ENCODE measurements at places on chromosomes 1 and 21.

- DNase-seq: no peak
Observed at GRCh38 chr1:15222653-15223303, 24.2 kb upstream of the FHAD1 start.

DNA sequence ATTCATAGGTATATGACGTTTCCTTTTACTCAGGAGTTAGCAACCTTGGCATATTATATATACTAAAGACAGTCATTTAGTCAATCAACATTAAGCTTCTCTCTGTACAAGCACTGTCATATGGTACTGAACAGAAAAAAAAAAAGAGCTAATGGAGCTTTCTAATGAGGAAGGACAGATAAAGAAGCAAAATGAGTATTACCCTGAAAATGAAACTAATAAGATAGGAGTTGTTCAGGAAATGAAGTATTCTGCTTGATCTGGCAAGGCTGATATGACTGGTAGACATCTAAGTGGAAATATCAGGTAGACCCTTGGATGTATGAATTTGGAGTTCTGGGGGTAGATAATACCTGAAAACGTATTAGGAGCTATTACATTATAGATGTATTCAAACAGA lies 4.3 kb upstream of the IKBKE start:
- no peak for DNase-seq

GRCh38 chr1:156826630-156827029 lies 10.0 kb upstream of the SH2D2A start:
- no peak for DNase-seq

DNA sequence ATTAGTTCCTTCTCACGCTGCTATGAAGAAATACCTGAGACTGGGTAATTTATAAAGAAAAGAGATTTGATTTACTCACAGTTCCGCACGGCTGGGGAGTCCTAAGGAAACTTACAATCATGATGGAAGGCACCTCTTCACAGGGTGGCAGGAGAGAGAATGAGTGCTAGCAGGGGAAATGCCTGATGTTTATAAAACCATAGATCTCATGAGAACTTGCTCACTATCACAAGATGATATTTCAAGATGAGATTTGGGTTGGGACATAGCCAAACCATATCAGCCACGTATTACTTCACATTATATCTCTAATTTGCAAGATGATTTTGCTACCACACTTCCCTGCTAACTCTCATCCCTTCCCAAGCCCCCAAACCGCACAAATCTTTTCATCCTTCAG lies 9.1 kb downstream of the MNDA start:
- no peak for DNase-seq

GRCh38 chr1:190277107-190277506 lies 200.6 kb downstream of the BRINP3 start:
- no peak for DNase-seq

DNA sequence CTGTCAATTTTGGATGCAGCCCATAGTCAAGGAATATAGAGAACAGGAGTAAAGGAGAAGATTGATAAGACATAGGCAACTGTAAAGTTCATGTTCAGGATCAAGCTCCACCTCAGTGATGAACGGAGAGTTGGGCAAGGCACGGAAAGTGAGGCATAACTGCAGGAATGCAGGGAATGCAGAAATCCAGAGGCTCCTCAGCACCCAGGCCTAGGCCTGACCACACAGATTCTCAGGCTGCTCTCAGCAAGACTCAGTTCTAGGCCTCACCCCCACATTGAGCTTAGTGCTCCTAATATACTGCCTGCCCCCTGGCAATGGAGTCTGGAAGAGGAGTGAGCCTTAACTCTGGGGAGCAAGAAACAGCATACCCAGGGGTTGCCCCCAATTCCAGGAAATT lies 36.3 kb upstream of the S1PR1 start:
- no peak for DNase-seq

DNA sequence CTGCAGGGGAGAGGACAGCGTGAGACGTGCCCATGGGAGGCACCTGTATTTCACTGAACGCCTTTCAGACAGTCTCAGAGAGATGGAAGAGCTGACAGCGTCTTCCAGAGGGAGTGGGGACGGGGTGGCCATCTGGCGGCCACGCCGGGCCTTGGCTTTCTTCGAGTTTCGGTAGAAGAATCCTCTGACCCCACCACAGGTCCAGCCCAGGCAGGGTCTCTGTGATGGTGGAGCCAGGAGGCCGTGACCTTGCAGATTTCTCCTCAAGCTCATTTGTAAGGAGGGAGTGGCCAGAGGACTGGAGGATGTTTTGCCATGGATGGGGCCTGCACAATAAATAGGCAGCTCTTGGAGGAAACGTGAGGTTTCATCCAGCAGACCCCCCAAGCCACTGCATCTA lies 47.6 kb upstream of the ADARB1 start:
- peak; percentile 64 for DNase-seq

- DNase-seq: no peak
Observed at GRCh38 chr1:35111106-35111505, 31.9 kb downstream of the ZMYM1 start.

GRCh38 chr1:44851308-44851707 lies 8.3 kb upstream of the PTCH2 start:
- no peak for DNase-seq

DNA sequence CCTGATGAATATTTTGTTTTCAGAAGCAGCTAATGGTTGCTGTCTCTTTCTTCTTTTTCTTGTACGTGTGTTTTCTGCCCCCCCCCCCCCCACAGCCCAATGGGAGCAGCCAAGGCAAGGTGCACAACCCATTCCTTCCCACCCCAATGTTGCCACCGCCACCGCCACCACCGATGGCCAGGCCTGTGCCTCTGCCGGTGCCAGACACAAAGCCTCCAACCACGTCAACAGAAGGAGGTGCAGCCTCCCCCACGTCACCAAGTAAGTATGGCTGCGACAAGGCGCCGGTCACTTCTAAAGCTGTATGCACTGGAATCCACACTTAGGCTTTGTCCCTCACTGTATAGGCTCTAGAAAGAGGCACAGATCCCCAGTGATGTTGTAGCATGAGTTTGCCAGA lies 318.5 kb downstream of the TM2D1 start:
- DNase-seq: no peak

GRCh38 chr1:215055281-215055935 lies 27.1 kb upstream of the KCNK2 start:
- no peak for DNase-seq

- DNase-seq: no peak
Observed at GRCh38 chr1:219391297-219391696, 217.6 kb downstream of the LYPLAL1 start.

DNA sequence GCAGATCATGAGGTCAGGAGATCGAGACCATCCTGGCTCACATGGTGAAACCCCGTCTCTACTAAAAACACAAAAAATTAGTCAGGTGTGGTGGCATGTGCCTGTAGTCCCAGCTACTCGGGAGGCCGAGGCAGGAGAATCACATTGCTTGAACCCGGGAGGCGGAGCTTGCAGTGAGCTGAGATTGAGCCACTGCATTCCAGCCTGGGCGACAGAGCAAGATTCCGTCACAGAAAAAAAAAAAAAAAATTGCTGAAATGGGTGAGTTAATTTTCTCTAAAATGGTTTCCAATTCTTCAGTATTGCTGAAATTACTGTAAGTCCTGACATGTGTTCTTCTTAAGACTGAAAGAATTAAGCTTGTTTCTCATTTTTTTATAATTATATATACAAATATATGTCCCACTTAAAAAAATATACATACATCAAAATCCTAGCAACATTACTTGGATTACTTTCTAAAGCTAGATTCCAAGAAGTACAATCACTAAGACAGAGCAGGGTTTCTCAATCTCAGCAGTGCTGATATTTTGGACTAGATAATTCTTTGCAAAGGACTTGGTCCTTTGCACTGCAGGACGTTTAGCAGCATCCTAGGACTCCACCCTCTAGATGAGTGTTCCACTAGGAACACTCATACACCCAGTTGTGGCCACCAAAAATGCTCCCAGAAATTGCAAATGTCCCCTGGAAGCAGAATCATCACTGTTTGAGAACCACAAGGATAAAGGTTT lies 24.8 kb downstream of the ZNHIT6 start:
- DNase-seq: no peak

GRCh38 chr1:163509114-163509513 lies 187.4 kb downstream of the NUF2 start:
- DNase-seq: no peak

GRCh38 chr1:70091811-70092210 lies 113.6 kb downstream of the LRRC40 start:
- DNase-seq: no peak

- DNase-seq: no peak
Observed at GRCh38 chr1:89631816-89632656, 884 bp upstream of the LRRC8C start.

DNA sequence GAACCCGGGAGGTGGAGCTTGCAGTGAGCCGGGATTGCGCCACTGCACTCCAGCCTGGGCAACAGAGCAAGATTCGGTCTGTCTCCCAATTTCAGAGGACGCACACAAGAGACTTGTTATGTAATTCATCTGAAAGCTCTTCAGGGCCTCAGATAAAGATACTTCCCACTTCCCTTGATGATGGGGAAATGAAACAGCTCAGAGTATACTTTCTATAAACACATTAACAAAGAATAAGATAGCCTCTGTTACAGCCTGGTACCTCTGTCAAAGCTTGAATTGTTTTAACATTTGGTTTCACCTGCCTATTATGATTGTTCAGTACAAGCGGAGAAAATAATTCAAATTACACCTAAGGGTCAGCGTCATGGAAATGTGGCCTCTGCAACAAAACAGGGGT lies 622.9 kb upstream of the ADGRL4 start:
- no peak for DNase-seq

GRCh38 chr1:29832936-29833335 lies 596.6 kb downstream of the PTPRU start:
- peak; percentile 39 for DNase-seq

DNA sequence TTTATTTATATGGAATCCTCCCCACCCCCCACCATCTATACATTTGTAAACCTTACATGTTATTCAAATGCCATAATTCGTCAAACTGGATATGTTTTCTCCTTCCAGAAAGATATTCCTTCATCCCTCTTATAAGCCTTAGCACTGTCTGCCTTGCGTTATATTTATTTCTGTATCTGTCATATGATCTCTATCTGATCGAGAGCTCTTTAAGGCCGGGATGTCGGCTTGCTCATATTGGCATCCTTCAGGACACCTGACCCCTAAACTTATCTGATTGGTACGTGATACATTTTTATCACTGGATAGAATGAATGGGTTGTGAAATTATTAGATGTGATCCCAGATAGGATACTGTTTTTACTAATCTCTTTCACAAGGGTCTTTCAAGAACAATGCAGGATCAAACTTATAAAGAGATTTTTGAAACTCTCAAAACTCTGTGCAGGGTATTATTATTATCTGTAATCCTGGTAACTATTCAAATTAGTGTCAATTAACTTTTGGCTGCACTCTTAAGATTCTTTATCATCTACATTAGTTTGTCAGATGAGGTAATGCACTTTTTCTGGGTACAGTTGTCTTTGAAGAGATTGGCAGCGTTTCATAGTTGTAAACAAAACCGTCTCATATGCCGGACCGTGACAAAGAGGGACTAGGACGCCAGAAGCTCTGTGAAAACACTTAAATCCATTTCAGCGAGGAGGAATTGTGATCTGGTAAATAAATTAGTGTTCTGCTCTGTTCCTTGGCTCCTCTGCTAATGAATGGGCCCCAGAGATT lies 152.0 kb downstream of the KIF26B start:
- DNase-seq: no peak

- DNase-seq: no peak
Observed at GRCh38 chr1:160741612-160742348, 2.7 kb downstream of the SLAMF7 start.

GRCh38 chr21:34307991-34308532 lies 55.7 kb upstream of the KCNE2 start:
- DNase-seq: no peak

- no peak for DNase-seq
Observed at GRCh38 chr21:14361958-14362357, 21.0 kb downstream of the HSPA13 start.

- no peak for DNase-seq
Observed at GRCh38 chr1:68675336-68675735, 178.5 kb upstream of the DEPDC1 start.

- no peak for DNase-seq
Observed at GRCh38 chr1:154159554-154159953, 4.7 kb upstream of the NUP210L start.

Measured in tibial artery (tissue), 4 donors.